ENCODE measurements at places on chromosomes 16 and 17. TPM values are rescaled to one million over a fixed set of nuclear protein-coding genes. Genes with fewer than 3 reads are reported as not detected.
A peak's percentile ranks its signal among the peaks of the same experiment; 100 is the strongest.

Gene CCL2
- polyA plus RNA-seq = 50.9 TPM

Gene KRTAP17-1
- polyA plus RNA-seq = not detected

Gene EXOC3L1
- polyA plus RNA-seq = 0.32 TPM

Gene KRTAP3-2
- polyA plus RNA-seq = not detected

Gene KRT28
- polyA plus RNA-seq = not detected

- no peaks in the 10 kb centered on the region for H3K4me1 ChIP-seq
- H3K4me3 ChIP-seq = no peak overlapping the region
- no peak for DNase-seq
- H3K27ac ChIP-seq = no peak overlapping the region
- no peaks in the 10 kb centered on the region for H3K27me3 ChIP-seq
- H3K36me3 ChIP-seq = no peaks in the 10 kb centered on the region
These were observed 6.5 kb downstream of the CD79B start for GRCh38 chr17:63925615-63926014.

DNA sequence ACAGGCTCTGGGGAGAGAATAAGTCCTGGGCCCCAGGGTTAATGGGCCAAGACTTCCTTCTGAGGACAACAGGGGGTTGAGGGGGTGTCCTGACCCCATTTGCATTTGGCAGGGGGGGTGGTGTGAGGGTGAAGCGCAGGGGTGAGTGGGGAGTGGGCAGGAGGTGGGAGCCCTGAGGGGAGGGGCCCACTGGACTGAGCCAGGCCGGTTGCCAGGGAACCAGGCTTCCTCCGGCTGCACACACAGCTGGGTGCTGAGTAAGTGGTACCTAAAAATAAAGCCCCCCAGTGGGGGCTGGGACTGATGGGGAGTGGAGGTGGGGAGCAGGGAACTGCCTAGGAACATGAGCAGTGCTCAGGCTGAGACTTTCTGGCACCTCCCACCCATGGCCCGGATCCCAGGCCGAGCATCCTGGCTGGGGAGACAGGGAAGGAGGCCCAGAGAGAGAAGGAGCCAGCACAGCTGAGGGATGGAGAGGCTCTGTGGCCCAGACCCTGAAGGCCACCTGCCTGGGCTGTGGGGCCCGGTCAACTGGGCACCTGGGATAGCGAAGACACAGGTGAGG is 7.5 kb upstream of the RASD1 start:
- no peaks in the 10 kb centered on the region for H3K27me3 ChIP-seq
- no peak for DNase-seq
- no peaks in the 10 kb centered on the region for H3K4me1 ChIP-seq
- no peak overlapping the region for H3K4me3 ChIP-seq
- no peak overlapping the region for H3K27ac ChIP-seq

DNA sequence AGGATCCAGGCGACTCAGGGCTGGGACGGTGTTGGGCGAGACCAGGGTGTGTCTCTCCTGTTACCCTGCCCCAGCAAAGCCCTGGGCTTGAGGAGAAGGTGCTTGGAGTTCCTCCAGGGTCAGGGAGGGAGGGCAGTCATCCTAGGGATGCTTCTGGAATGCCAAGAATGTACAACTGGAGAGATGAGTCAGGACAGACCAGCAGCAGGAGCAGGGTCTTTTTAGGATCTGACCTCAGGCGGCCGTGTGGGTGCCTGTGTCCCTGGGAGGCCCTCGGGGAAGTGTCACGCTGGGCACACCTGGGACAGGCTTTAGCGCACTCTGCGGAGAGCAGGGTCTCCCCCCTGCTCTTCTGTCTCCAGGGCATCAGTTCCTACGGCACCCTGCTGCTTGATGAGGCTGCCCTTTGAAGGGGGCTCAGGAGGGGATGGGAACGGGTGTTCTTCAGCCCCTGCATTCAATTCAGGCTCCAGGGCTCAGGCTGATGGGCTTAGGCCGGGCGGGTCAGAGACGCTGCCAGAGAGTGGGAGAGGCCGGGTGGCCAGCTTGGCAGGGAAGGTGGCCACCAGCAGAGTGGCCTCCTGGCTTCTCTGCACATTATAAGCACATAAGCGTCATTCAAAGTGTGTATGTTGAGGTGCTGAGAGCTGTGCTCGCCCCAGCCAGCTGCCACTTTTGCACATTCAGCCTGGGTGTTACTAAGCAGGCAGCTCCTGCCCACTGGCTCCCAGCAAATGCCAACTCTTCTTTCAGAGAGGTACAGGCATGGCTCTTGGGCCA is 8.4 kb upstream of the MTSS2 start:
- H3K4me3 ChIP-seq = no peak overlapping the region
- peaks cover 55% of the 10 kb centered on the region for H3K4me1 ChIP-seq
- DNase-seq = no peak
- H3K27me3 ChIP-seq = no peaks in the 10 kb centered on the region
- peak overlapping the region; percentile 59 for H3K27ac ChIP-seq

GRCh38 chr16:84475643-84476240 is 28.7 kb downstream of the MEAK7 start:
- no peaks in the 10 kb centered on the region for H3K27me3 ChIP-seq
- DNase-seq = no peak
- H3K4me1 ChIP-seq = no peaks in the 10 kb centered on the region
- H3K27ac ChIP-seq = no peak overlapping the region
- no peak overlapping the region for H3K4me3 ChIP-seq

DNA sequence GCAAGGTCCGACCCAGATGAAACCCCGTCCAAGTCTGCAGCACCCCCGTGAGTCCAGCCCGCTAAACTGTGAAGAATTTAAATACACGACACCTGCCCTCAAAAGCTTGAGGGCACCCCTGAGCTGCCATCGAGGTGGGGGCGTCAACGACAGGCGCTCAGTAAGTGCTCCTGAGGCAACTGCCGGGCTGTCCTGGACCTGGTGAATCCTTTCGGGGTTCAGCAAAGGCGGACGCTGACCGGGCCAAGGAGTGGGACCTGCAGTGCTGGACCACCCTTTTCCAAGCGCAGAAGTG is 512 bp upstream of the ENDOV start:
- H3K4me3 ChIP-seq = peak overlapping the region; percentile 74
- H3K4me1 ChIP-seq = peaks cover 5% of the 10 kb centered on the region
- H3K27ac ChIP-seq = no peak overlapping the region

GRCh38 chr17:69069226-69069750 is 8.6 kb upstream of the ABCA9 start:
- DNase-seq = no peak
- H3K4me3 ChIP-seq = no peak overlapping the region
- H3K27ac ChIP-seq = no peak overlapping the region
- H3K36me3 ChIP-seq = no peaks in the 10 kb centered on the region

DNA sequence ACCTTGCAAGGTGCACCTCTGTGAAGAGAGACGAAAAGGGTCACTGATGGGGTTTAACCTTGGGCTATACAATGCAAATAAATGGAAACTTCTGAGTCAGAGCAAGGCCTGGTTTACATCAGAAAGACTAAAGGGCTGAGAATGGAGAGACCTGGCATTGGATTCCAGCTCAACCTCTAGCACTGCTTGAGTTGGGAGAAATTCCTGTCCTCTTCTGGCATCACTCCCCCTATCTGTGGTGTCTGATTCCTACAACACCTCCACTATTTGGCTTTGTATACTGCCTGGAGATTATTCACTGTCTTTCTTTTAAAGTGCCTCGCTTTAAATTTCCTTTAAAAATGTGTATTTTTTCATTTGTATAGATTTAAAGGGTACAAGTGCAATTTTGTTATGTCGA is 68.8 kb downstream of the GPR139 start:
- no peaks in the 10 kb centered on the region for H3K4me1 ChIP-seq
- DNase-seq = no peak
- no peaks in the 10 kb centered on the region for H3K36me3 ChIP-seq
- H3K27me3 ChIP-seq = no peaks in the 10 kb centered on the region
- no peak overlapping the region for H3K4me3 ChIP-seq

DNA sequence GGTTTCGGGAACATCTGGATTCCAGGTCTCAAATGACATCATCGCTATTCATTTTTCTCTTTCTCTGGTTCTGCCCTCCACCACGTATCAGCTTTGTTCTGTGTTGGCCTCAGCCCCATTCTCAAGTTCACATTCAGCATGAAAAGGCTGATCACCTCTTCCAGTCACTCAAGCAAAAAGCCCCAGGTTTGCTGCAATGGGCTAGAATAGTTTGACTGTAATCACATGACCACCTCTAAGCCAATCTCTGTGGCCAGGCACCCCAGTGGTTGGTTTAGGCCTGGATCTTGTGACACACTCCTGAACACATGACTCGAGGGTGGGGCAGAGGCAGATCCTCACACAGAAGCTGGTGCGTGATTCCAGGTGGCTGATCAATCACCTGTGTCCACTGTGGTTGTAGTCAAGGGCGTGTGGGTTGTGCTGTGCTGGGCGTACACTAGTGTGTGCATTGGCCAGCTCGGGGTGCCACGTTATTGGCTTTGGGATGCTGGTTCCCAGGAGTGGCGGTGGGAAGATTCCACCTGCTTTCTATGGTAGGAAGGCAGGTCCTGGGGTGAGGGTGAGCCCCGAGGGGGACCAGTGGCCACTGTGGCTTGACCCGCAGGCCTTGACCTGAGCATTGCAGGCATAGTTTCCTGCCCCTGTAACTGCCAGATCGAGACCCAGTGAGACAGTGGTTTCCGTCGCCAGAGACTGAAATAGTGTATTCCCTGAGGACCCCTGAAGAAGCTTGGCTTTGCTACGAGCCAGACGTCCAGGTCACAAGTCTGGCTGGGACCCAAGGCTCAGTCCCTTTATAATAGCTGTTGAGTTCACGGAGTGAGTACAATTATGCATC is 12.0 kb downstream of the EEF2K start:
- no peak overlapping the region for H3K27ac ChIP-seq
- peaks cover 8% of the 10 kb centered on the region for H3K4me1 ChIP-seq
- no peak overlapping the region for H3K4me3 ChIP-seq
- H3K27me3 ChIP-seq = no peaks in the 10 kb centered on the region
